ENCODE measurements at places on chromosomes 12 and 14.

- DNase-seq = no peak
These were observed 14.1 kb upstream of the TMEM119 start for GRCh38 chr12:108611884-108612415.

GRCh38 chr14:35879654-35880249 lies 53.6 kb downstream of the BRMS1L start:
- DNase-seq = no peak

GRCh38 chr12:109743076-109743910 lies 29.7 kb downstream of the FAM222A start:
- peak; percentile 30 for DNase-seq

- DNase-seq = no peak
These were observed 404.9 kb downstream of the FLRT2 start for GRCh38 chr14:85934886-85935254.

GRCh38 chr12:112162241-112162790 lies 37.0 kb downstream of the TRAFD1 start:
- DNase-seq = no peak

- no peak for DNase-seq
These were observed 373.5 kb downstream of the PAWR start for GRCh38 chr12:79317179-79317847.

DNA sequence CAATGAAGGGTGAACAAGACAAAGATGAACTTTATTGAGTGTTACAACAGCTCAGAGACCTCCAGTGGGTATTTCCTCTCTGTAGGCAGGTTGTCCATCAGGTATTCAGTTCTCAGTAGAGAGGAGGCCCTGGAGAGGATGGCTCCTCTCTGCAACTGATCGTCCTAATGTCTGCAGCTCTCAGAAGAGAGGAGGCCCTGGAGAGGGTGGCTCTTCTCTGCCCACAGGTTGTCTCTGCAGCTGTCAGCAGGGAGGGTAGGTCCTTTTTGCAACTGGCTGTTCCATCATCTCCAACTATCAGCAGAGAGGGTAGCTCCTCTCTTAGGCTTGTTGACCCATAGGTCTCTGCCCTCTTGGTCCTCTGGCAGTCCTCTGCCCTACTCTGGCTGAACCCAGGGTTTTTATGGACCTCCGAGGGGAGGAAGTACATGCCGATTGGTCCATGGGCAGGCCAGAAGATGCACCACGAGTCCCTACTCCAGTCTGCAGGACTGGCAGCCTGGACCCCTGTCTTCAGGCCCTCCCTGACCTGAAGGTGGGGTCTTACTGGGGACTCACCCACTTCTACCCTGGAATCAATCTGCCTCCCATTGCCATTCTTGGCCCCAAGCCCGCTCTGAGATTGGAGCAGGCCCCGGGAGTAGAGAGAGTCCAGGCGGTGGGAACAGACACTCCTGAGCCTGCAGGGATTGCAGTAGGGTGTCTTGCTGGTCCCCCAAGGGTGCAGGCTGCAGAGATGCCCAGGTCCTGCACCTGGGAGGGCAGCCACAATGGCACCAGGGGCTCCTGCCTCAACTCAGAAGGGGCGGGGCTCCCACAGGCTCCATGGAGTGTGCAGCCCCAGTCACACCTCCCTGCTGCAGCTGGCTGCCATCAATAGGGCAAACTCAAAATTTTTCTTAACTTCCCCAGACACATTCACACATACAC lies 2.3 kb downstream of the TMEM116 start:
- DNase-seq = no peak

DNA sequence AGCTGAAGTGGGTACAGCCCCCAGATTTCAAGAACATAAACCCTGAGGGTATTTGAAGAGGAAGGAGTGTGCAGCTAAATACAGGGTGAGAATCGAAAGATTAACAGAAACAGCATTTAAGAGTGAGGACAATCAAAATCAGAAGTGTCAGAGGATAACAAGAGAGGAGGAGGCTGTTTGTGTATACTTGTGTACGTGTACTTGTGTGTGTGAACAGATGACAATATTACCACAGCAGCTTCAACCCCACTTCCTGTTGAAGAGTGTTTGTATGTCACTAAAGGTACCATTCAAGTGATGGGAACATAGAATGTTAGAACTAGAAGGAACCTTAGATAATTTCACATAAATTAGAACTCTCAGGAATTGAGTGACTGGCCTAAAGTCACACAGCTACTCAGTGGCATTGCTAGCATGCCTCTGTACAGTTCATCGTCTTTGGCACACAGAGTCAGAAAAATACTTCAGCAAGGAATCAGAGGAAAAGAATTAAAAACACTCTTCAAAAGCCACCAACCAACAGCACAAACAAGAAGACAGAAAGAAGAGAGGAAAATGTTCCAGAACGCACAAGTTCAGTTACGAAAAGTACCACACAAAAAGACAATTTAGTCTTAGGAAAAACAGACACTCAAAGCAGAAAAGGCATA lies 164.3 kb upstream of the BCL2L14 start:
- no peak for DNase-seq

DNA sequence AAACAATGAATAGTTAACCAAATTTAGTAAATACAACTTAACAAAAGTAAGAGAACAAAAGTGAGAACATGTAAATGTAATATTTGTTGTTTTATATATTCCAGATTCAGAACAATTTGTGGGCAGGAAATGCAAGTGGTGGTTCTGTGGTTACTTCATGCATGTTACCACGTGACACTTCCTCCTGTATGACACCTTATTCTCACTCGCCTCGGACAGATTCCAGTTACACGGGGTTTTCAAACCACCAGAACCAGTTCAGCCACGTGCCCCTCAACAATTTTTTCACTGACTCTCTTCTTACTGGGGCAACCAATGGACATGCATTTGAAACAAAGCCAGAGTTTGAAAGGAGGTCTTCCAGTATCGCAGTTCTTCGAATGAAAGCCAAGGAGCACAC lies 21.0 kb downstream of the ALX1 start:
- no peak for DNase-seq

GRCh38 chr12:53806721-53807120 lies 54.9 kb upstream of the CISTR start:
- DNase-seq = no peak

GRCh38 chr14:104214431-104215218 lies 76.2 kb downstream of the KIF26A start:
- no peak for DNase-seq

- no peak for DNase-seq
These were observed 114.5 kb downstream of the RAD51B start for GRCh38 chr14:67934087-67934486.

DNA sequence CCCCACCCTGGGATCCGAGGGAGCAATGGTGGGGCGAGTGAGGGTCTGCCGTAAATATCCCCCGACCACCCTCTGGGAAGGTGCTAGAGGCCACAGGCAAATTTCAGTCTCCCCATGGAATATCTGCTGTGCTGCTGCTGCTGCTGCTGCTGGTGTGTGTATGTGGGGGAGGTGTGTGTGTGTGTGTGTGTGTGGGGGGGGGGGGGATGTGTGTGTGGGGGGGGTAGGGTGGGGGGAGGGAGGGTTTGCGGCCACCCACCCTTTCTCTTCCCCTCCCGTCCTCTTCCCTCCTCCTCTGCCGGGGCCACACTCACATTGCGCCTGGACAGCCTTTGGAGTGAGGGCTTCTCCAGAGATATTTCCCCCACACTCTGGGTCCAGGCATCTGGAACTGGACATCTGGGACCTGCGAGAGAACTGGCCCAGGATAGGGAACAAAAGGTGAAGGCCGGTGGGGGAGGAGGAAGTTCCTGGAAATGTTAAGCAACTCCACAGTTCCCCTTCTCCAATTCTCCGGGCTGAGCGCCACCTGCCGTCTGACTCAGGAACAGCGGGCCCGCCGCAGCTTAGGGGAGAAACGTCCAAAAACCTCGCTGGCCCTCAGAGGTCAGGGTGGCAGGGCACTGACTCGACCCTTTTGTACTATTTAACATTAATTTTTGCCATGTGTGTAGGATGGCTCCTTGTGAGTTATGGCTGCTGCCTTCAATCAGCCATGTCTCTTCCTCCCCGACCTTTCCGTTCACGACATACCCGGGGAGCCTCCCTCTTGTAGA lies at the start of gene C1RL:
C1RL (minus strand) TSS at position 419 of the 776 bp plus-strand sequence; CDS start at position 385, 34 bp downstream.
- peak; percentile 94 for DNase-seq

- no peak for DNase-seq
These were observed 4.3 kb downstream of the P2RX4 start for GRCh38 chr12:121214166-121214777.

GRCh38 chr14:87076146-87076545 lies 916.8 kb downstream of the GALC start:
- DNase-seq = no peak

DNA sequence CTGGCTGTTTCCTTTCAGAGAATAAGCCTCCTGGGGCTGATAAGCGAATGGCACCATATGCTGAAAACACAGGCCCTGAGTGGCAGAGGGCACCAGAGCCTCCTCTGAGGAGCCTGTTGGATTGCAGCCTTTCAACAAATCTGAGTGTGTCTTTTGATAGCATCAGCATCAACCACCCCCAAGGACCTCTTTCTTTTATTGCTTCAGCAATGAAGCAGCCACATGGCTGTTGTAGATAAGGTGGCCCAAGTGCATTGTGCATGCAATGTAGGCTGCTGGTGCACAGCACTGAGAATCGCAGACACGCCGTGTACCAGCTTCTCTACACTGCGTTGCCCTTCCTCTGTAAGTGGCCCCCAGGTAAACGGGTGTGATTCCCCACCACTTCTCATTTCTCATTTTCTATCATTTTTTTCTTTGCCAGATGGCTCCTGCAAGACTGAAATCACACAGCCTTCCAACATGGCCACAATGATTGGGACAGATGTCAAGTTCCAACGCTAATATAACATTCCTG lies 191.7 kb downstream of the DAD1 start:
- DNase-seq = no peak

All from right forelimb (tissue), 1 donor.